ENCODE measurements at places on chromosomes 2 and 18. TPM values are rescaled to one million over a fixed set of nuclear protein-coding genes. Genes with fewer than 3 reads are reported as not detected.

LOXHD1 gene
- not detected for total RNA-seq

- DNase-seq, result no peak
Measured at GRCh38 chr18:48922801-48923730, 27.7 kb downstream of the SMAD7 start.

DNA sequence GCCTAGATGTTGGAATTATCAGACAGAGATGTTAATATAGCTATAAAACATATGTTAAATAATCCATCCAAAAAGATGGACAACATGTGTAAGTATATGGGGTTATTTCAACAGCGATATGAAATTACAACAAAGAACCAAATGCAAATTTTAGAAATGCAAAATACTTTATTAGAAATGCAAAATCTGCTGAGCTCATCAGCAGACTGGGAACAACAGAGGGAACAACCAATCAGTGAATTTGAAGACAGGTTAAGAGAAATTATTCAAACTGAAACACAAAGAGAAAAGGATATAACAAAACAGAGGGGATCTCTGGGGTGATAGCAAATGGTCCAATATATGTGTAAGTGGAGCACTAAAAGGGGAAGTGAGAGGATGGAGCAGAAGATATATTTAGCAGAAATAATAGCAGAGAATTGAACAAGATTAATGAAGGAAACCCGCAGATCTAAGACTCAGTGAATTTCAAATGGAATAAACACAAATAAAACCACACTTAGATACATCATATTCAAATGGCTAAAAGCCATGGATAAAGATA, 13.5 kb upstream of the HS6ST1 start:
- DNase-seq, result no peak

DNA sequence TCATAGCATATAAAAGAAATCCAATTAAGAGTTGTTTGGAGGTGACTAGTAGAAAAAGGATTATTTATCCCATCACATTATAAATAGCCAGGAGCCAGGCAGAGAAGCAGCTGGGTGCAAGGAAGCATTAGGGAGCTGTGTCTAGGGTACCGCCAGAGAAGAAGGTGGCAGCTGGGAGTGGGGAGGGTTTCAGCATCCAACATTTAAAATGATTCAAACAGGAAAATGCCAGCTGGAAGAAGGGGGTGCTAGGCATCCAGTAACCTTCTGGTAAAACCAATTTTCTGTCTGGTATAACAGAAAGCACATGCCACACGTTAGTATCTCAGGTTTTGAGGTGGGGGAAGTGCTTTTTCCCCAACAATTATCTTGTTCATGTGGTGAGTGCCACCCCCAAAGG, 452.4 kb downstream of the ZEB2 start:
- no peak for DNase-seq

- DNase-seq, result peak; percentile 76
Measured at GRCh38 chr2:33475224-33476130, 972 bp upstream of the RASGRP3 start.

UGT1A5 gene
- 4.6 TPM for total RNA-seq

DNA sequence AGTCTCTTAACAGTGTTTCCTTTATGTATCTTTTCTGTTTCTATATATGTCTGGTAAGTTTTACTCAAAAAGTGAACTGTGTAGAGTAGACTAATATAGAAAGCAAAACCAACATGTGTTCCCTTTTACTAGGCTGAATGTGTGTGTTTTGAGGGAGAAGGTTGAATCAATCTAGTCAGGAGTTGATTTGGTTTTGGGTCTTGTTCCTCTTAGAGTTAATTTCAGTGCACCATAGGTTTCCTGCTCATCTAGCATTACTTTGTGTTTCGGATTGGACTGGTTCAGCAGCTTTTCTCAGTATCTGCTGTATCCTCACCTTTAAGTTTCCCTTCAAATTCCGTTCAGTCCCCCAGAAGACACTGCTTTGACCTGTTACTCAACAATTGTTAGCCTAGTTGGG, 52.0 kb upstream of the TRIM43 start:
- DNase-seq, result no peak

DNA sequence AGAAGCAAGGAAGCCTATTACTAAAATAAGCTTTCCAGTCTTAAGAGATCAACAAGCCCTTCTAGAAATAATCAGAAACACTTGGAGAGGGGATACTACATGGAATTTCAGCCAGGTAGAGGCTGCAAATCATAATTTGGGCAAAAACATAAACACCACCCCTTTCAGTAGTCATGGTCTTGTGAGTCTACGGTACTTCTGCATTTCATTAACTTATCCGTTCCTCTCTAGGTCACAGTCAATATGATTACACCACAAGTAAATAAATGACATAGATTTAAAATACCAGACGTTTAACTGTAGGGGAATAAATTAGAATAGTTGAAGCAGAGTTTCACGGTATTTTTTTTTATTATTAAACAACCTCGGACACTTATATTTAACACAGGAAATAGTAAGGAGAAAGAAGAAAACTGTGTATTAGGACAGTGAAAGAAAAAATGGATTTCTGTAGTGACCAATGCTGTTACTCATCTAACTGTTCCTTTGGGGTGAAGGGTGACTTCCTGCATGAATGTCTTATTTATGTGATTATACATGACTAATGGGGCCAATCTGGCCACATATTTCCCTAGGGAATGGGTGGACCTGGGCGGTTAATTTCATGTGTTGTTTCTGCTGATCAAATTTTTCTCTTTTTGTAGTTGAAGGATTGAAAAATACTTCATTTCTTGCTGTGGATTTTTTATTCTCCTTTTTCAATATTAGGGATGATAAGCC, 456.6 kb upstream of the UBE2E3 start:
- DNase-seq, result no peak

GRCh38 chr2:81858998-81859397, 1554.4 kb upstream of the LRRTM1 start:
- no peak for DNase-seq

SCYGR4 gene
- not detected for total RNA-seq

DNA sequence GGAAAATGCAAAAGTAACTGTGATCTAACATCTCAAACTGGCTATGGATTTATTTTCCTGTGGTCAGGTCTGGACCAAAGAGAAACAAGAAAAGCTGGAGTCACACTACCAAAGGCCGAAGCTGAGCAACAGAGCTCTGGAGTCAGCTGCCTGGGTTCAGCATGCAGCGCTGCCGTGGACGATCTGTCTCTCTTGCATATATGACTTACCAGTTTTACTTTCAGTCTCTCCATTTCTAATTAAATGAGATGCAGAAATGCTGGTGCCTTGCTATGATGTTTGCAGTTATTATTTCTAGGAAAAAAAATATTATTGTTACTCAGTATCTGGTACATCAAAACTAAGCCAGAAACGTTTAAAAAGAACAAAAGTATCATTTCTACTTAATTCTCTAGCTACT, 813.2 kb downstream of the RNF144A start:
- no peak for DNase-seq

DNA sequence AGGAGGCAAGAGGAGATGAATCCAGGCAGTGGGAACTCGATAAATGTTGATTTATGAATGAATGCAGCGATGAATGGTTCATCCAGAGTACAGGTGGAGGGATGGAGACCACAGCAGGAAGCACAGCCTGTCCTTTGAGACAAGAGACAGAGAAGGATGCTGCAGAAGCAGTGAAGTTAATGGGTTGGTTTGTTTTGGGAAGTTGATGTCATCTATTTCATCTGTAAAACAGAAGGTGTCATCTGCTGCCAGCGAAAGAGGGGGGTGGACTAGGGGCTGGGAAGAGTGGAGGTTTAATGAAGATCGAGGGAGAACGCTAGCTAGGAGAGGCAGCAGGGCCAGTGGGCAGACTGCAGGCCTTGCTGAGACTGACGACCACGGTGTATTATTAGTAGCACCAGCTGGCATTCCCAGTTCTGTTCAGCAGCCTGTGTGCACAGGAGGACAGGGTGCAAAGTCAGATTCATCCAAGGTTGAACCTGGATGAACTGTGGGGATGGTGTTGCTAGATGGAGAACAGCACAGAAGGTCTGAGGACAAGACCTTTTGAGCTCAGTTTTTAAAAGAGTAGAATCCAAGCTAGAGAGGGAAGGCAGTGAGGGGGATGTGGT, 120.3 kb upstream of the CAPN13 start:
- no peak for DNase-seq

GCKR gene
- 142 TPM for total RNA-seq

SLC19A3 gene
- total RNA-seq, result 14.6 TPM

DNA sequence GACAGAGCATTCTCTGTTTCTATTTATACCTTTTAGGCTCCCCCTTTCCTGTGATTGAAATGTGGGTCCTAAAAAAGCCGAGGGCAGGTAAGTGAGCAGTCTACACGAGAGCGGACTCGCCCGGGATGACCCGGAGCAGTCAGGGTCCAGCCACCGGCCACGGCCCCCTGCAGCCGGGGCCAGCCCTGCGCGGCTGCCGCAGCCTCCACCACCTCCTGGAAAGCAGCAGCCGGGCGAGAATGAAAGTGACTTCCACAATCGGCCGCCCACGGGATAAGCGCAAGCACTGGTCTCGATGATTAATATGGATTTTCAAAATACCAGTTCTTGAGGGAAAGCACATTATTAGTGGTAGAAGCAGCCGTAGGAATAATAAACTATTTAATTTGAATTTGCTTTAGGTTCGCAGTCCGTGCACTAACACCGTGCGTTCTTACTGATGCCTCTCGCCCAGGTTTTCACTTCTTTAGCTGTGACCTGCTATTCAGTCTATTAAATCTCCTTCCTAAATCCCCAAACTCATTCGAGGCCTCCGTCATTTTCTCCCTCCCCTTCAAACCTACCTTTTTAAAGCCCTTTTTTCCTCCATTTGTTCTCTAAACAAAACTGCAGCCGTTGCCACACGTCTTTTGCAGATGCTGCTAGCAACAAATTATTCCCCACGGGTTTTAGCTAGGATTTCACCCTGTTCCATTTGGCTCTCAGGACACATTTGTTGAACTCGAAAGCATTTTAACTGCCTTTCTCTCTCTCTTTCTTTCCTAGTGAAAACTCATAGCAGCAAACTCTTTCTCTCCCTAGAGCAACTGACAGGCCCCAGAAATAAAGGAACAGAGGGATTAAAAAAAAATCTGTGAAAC, 1015.1 kb upstream of the PIK3C3 start:
- no peak for DNase-seq

DNA sequence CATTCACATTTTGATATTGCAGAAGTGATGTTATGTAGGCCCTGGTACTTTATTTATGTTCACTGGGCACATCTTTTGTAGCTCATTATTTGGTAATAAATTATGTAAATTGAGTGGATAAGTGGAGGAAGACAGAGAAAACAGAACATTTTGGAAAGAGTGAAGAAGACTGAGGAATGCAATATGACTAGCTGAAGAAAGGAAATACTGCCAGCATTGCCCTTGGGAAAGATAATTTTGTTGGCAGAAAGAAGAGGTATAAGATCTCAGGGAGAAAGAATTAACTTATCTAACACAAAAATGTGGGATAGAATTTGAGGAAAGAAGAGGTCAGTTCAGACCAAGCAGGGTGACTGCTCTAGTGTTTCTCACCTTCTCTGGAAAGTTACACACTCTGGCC, 118.8 kb downstream of the TTC27 start:
- no peak for DNase-seq

- DNase-seq, result no peak
Measured at GRCh38 chr2:182763311-182763912, 47.4 kb downstream of the DNAJC10 start.

NYAP2 gene
- not detected for total RNA-seq

LYG2 gene
- total RNA-seq, result not detected

DTNA gene
- 1.6 TPM for total RNA-seq

CROCC2 gene
- 0.05 TPM for total RNA-seq

- DNase-seq, result no peak
Measured at GRCh38 chr2:70113359-70114070, 26.2 kb downstream of the PCBP1 start.

ELP2 gene
- 52.1 TPM for total RNA-seq

REG1A gene
- 8.9 TPM for total RNA-seq
